ENCODE measurements at places on chromosomes 4 and X. TPM values are rescaled to one million over a fixed set of nuclear protein-coding genes. Genes with fewer than 3 reads are reported as not detected.

Gene DDIT4L
- total RNA-seq: 2.7 TPM

Gene NSG1
- 1.2 TPM for total RNA-seq

Gene ENPP6
- not detected for total RNA-seq

Gene GAGE1
- not detected for total RNA-seq

Gene TKTL1
- total RNA-seq: not detected

Gene TMSB15C
- 3.6 TPM for total RNA-seq

Gene GEMIN8
- 9.7 TPM for total RNA-seq

Gene CCKAR
- 0.30 TPM for total RNA-seq

Gene RTL9
- 0.37 TPM for total RNA-seq

Gene NCAPG
- 2.1 TPM for total RNA-seq

Gene CLDN2
- total RNA-seq: 0.14 TPM

Gene EXOSC9
- 23.7 TPM for total RNA-seq

Gene IGFBP7
- 2,028 TPM for total RNA-seq

Gene RAB33A
- 9.8 TPM for total RNA-seq

Gene JAKMIP1
- total RNA-seq: not detected

Gene CXCL8
- 187 TPM for total RNA-seq

Gene GYPE
- total RNA-seq: 0.37 TPM

Gene DCAF4L1
- total RNA-seq: 0.23 TPM

Gene SSX3
- total RNA-seq: not detected

Gene TRIM60
- total RNA-seq: not detected

Gene DSPP
- total RNA-seq: not detected

Gene CCDC160
- total RNA-seq: 0.30 TPM

Gene ATOH1
- not detected for total RNA-seq

Gene OPN1LW
- not detected for total RNA-seq

Gene RBMX2
- 16.5 TPM for total RNA-seq

Gene HTATSF1
- total RNA-seq: 39.2 TPM

Gene C4orf54
- total RNA-seq: under 0.01 TPM

Gene FAM47A
- total RNA-seq: not detected

Gene PABPC1L2B
- total RNA-seq: not detected

Gene SSX2
- not detected for total RNA-seq

Gene POLN
- total RNA-seq: 5.3 TPM

Gene TXLNG
- total RNA-seq: 9.1 TPM

Gene PLP1
- total RNA-seq: not detected

Gene DUSP21
- total RNA-seq: not detected

Gene HSD17B13
- 0.30 TPM for total RNA-seq

Gene TLR10
- total RNA-seq: not detected

Gene TREX2
- 1.8 TPM for total RNA-seq

Gene SPOCK3
- total RNA-seq: 1.4 TPM

Gene RAB40A
- total RNA-seq: 0.14 TPM

Gene CLGN
- total RNA-seq: 3.0 TPM

Gene CDKL2
- total RNA-seq: 0.88 TPM

Gene GPRASP1
- 3.7 TPM for total RNA-seq

Gene SLC25A31
- total RNA-seq: not detected

Gene HTR2C
- total RNA-seq: not detected

Gene SERPINA7
- total RNA-seq: not detected

Gene TRO
- total RNA-seq: 30.3 TPM

Gene KLKB1
- not detected for total RNA-seq

Gene PIN4
- total RNA-seq: 6.5 TPM

Gene DUSP9
- not detected for total RNA-seq

Gene ARL9
- total RNA-seq: 0.23 TPM

Gene TRIM61
- 3.0 TPM for total RNA-seq

Gene IL1RAPL2
- not detected for total RNA-seq

Gene GLRB
- total RNA-seq: 15.0 TPM
